ENCODE measurements at places on chromosomes 7 and 10.

- no peak for DNase-seq
Observed at GRCh38 chr7:93509303-93509702, 65.2 kb downstream of the CALCR start.

GRCh38 chr7:3207387-3207902 lies 93.6 kb upstream of the SDK1 start:
- DNase-seq, result no peak

DNA sequence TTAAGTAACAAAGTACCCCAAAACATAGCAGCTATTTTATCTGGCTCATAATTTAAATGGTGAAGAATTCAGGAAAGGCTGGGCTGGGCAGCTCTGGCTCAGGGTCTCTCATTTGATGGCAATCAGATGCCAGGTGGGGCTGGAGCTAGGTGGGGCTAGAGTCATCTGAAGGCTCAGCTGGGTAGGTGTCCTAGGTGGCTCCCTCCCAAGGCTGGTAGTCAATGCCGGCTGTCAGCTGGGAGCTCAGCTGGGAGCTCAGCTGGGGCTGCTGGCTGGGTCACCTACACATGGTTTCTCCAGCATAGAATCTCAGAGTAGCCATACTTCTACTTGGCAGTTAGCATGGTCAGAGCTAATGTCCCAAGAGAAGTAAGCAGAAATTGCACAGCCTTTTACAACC lies 34.1 kb downstream of the OSBPL3 start:
- no peak for DNase-seq

GRCh38 chr7:157432541-157432956 lies 95.7 kb downstream of the DNAJB6 start:
- no peak for DNase-seq

- DNase-seq, result no peak
Observed at GRCh38 chr10:77636282-77636966, 1.2 kb downstream of the KCNMA1 start.

GRCh38 chr10:79995979-79996634 lies 47.2 kb upstream of the SFTPD start:
- no peak for DNase-seq

DNA sequence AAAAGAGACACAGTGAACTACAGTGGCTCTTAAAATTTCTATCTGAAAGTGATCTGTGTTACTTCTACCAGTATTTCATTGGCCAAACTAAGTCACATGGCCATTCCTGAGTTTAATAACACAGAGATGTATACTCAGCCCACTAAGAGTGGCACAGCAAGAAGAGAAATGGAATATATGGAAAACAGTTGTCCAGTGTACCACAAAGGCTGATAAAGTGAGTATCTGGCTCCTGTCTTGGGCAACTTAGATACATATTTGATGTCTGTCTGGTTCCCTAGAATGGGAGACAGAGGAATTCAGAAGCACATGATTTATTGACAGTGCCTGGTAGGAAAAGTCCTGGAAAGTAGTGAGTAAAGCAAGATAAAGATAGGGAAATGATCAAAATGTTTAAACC lies 10.1 kb upstream of the PON1 start:
- DNase-seq, result no peak

DNA sequence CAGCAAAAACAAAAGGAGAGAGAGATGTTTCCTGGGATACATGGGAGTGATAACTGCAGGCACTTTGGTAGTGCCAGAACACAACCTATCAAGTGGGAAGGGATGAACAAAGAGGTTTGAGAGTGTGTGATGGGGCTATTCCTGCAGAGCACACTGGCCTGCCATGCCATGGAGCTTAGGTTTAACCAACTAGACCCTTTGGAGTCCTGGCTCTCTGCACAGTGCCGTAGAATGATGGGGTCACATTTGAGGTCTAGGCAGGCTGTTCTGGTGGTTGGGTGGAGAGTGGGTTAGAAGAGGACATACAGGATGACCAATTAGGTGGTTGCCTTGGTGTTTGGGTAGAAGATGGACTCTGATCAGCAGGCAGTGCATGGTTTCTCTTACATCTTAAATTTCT lies 101.9 kb upstream of the HABP2 start:
- DNase-seq, result no peak

- no peak for DNase-seq
Observed at GRCh38 chr7:155283565-155284194, 14.0 kb upstream of the INSIG1 start.

DNA sequence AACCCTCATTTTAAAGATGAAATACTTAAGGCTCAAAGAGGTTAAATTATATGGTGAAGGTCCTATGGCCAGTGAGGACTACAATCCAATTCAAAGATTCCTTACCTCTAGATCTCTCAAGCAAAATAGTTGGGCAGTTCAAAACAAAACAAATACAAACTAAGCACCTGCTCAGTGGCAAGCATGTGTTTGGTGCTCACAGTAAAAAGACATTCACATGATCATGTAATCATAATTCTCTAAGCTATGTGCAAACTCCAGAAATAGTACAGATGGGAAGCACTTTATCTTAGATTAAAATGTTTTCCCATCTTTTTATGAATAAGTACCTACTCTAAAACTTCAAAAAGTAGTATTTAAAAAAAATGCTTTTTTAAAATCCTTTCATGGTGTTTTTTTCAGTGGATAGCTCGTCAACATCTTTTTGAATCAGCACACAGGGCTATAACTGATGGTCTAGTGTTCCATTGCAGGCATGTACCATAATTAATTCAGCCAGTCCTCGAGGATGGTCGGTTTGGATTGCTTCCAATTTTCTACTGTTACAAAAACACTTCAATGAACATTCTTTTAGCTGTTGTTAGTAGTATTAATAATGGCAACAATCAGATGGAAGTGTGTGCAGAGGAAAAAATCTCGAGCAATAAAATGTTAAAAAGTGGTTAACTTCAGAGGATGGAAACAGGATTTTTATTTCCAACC lies 58.4 kb downstream of the CHCHD3 start:
- no peak for DNase-seq

DNA sequence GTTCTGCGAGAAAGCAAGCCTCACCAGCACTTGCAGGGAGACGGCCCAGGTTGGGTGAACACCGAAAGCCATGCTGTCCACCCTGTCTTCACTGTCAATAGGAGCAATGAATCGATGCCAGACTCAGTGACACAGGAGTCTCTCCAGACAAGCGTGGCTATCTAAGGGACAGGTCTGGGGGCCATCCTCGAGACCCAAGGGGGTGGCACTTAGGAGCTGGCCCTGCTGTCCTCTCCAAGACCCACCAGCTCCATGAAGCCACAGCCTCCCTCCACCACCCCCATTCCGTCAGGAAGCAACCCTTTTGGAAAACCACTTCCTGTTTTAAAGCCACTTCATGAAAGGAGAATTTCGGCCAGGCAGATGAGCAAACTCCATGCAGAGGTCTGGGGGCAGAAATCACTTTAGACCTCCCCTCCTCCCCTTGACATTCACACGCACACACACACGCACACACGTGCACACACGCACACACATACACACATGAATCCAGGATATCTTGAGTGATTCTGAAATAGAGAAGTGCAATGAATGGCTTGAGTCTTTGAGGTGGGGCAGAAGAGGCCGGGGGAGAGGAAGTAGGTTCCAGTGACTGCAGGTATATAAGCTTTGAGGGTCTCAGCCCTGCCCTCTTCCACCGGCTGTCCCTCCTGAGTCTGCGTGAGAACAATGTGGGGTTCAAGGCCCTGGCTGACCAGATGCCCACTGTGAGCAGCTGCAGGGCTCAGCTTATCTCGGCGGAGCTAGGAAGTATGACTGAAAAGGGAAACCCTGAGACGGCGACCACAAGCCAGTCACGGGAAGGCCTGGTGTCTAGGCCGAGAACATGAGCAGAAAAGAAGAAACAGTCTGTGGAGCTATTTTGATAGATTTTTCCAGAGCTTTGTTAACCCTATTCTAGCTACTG lies 25.0 kb downstream of the RGS10 start:
- DNase-seq, result peak; percentile 64

DNA sequence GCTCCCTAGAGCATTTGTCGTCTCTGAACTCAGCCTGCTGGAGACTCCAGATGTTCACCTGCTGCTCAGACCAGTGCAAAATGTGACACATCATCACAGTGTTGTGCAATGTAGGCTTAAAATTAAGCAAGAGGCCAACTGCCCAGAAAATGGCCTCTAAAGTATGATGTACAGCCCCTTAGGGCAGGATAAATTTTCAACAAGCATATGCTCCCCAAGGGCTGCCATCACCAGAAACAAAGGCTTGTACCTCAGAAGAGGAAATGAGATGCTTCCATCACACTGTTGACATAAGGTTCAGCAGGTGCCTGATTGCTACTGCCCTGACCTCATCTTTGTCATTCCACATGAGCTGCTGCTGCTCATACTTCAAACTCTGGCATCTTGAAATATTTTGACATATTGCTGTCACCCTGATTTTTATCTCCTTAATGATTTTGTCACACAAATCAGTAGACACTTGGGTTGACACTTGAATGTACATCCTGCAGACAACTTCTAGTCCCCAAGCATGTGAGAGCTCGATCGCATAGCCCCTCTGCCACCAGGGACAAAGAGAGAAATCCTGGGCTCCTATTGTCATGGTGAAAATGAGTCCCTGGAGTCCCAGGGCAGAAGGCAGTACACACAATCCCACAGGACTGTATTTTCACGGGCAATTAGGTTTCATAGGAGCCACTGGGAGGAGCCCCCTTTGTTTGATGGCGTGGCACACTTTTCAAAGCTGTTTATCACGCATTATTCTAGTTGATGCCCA lies 219.7 kb upstream of the STK17A start:
- DNase-seq, result no peak

GRCh38 chr7:14899030-14899429 lies 3.5 kb downstream of the DGKB start:
- no peak for DNase-seq
